ENCODE measurements at places on chromosomes 2 and 18.

DNA sequence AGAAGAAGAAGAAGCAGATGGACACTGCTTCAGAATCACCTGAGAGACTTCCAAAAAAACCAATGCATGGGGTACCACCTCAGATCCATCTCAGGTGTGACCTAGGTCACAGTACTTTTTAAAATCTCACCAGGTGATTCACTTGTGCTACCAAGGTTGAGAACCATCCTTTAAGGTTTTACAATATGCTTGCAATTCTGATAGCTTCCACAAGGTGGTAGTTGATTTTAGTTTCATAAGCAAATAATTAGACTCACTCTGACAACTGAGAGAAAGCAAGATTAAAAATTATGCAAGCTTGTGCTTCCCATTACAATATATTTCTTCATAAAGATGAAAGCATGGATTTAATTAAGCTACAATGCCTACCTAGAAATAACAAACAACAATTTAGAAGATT is 355.1 kb downstream of the EN1 start:
- DNase-seq: no peak

DNA sequence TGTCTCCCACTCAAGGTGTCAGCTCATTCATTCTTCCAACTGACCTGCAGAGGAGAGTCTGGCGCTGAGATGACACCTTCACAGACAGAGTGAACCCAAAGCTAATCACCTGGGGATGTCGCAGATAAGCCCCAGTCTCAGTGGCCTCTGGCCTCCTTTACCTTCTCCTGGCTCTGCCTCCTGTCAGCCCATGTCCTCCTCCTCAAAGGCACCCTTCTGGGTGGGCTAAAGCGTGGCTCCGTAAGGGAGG is 194.1 kb downstream of the MIB1 start:
- no peak for DNase-seq

DNA sequence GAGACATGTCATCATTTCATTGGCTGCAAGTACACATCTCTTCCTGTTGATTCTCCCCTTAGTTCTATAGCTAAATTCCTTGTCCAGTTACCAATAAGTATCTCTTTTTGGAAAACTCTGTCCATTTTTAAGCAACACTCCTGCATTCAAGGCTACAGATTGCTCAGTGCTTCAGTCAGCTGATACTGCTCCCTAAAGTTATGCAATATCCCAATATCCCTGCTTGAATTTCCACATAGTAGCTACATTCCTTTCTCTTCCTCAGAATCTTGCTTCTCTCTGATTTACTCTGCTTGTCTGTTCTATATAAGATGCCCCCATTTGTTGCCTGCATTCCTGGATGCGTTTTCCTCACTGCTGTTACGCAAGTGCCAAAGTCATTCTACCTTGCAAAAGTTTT is 109.8 kb downstream of the PARD3B start:
- no peak for DNase-seq

GRCh38 chr2:239910851-239911640 is 114.1 kb downstream of the NDUFA10 start:
- no peak for DNase-seq

DNA sequence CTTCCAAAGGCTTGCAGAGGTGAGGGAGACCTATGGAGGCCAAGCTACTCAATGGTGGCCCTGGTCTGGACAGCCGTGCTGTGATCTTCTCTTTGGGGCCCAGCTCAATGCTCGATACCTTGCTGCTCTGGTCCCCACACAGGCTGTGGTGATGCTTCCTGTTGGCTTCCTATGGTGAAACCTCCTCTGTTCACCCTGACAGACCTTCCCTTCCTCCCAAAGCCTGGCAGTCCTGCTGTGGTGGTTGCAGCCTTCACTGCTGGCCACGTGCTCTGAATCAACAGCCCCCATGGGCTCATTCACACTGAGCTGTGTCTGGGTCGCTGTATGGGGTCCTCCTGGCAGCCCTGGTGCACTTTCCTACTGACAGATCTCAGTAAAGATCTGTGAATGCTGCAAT is 31.0 kb upstream of the GALR1 start:
- no peak for DNase-seq

GRCh38 chr2:239143858-239144712 is 256.7 kb downstream of the HDAC4 start:
- peak; percentile 19 for DNase-seq

GRCh38 chr2:42060718-42061619 is 13.1 kb downstream of the PKDCC start:
- DNase-seq: no peak

GRCh38 chr2:156649596-156649995 is 213.4 kb downstream of the GPD2 start:
- no peak for DNase-seq

- DNase-seq: no peak
These were observed 79.3 kb downstream of the PLA2R1 start for GRCh38 chr2:159982842-159983785.

GRCh38 chr2:47266939-47267710 is 112.0 kb upstream of the STPG4 start:
- DNase-seq: no peak

- no peak for DNase-seq
These were observed 44.0 kb downstream of the ACKR3 start for GRCh38 chr2:236613612-236614011.

GRCh38 chr2:145194673-145195072 is 674.8 kb upstream of the ZEB2 start:
- DNase-seq: no peak

DNA sequence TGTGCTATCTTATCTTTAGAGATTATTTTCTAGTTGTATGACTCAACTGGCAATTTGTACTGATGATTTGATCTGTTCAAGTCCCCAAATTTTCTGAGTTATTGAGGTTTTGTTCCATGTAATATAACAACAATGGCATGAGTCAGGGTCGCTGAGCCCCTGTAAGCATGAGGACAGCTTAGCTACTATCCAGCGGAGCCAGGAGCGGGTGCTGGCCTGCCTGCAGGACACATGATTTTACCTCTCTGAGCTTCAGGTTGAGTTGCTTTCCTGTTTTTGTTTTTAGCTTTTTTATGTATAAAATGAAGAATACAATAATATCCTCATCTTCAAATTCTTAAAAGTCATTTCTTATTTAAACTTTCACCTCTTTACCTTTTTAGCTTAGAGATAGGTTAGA is 561.1 kb downstream of the CNTNAP5 start:
- DNase-seq: no peak

DNA sequence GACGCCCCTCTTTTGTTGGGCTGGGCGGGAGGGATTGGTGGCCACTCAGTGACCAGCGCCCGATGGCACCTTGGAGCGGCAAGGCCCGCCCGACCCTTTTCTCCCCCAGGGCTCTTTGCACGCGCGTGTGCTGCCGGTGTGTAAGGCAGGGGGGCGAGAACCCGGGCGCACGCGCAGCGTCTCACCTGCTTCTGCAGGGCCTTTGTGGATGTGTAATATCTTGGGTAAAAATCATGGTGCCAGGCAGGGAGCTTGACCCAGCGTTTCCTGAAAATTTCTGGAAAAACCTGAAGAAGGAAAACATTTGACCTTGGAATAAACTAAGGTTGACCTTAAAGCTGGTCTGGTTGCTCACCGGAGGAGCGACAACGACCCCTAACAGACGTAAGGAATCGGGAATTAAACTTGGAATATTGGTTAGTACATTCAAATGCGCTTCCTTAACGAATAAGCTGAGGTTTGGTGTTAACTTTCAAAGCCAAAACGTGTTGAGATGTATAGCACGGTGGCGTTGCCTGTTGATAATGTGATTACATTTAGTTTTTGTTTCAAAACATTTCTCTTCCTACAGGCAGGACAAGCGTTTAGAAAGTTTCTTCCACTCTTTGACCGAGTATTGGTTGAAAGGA is 438 bp downstream of the HSPE1 start:
- DNase-seq: no peak

GRCh38 chr2:116132833-116133232 is 1681.7 kb upstream of the DDX18 start:
- DNase-seq: no peak

GRCh38 chr2:160225722-160226121 is 25.6 kb upstream of the ITGB6 start:
- no peak for DNase-seq

DNA sequence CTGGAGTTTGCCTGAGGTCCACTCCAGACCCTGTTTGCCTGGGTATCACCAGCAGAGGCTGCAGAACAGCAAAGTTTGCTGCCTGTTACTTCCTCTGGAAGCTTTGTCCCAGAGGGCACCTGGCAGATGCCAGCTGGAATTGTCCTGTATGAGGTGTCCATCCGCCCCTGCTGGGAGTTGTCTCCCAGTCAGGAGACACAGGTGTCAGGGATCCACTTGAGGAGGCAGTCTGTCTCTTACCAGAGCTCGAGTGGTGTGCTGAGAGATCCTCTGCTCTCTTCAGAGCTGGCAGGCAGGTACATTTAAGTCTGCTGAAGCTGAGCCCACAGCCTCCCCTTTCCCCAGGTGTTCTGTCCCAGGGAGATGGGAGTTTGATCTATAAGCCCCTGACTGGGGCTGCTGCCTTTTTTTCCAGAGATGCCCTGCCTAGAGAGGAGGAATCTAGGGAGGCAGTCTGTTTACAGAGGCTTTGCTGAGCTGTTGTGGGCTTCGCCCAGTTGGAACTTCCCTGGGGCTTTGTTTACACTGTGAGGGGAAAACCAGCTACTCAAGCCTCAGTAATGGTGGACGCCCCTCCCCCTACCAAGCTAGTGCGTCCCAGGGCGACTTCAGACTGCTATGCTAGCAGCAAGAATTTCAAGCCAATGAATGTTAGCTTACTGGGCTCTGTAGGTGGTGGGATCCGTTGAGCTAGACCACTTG is 34.7 kb downstream of the TFPI start:
- DNase-seq: no peak

GRCh38 chr2:213238753-213239495 is 45.3 kb upstream of the SPAG16 start:
- no peak for DNase-seq

- peak; percentile 63 for DNase-seq
These were observed 502 bp downstream of the EPAS1 start for GRCh38 chr2:46297546-46298271.

DNA sequence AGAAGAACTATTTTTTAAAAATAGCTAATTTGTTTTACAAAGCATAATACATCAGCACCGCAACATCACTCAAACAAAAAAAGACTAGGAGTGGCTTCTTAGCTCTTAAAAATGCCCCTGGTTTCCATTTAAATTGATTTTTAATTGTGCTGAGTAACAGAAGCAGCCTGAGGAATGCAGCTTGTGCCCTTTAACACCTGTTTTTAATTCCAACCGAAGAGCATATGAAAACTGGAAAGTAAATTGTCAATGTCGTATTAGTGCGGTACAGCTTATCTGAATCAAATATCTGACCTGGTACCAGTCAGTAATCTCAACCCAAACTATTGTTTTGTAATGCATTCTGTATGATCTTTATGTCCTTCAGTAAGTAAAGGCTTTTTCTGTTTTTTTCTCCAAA is 13.2 kb upstream of the CD302 start:
- DNase-seq: no peak

GRCh38 chr2:221555494-221555846 is 16.6 kb downstream of the EPHA4 start:
- no peak for DNase-seq

DNA sequence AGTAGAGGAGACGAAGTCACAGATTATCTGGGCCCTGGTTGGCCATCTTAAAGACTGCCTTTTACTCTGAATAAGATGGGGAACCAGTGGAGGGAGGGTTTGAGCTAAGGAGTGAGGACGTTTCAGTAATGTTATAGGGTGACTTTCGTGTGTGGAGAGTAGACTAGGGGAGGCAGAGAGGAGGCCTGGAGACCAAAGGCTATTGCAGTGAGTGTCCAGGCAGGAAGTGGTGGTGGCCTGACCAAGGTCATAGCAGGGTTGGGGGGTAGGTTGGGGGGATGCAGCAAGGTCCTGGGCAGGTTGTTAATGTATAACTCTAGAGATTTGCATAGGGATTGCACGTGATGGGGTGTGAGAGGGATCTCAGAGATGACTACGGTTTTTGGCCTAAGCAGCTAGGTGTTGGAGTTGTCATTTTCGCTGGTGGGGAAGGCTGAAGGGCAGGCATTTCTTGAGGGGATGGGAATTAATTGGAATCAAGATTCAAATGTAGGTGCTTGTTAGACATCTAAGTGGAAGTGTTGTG is 4.9 kb downstream of the CEP192 start:
- no peak for DNase-seq

DNA sequence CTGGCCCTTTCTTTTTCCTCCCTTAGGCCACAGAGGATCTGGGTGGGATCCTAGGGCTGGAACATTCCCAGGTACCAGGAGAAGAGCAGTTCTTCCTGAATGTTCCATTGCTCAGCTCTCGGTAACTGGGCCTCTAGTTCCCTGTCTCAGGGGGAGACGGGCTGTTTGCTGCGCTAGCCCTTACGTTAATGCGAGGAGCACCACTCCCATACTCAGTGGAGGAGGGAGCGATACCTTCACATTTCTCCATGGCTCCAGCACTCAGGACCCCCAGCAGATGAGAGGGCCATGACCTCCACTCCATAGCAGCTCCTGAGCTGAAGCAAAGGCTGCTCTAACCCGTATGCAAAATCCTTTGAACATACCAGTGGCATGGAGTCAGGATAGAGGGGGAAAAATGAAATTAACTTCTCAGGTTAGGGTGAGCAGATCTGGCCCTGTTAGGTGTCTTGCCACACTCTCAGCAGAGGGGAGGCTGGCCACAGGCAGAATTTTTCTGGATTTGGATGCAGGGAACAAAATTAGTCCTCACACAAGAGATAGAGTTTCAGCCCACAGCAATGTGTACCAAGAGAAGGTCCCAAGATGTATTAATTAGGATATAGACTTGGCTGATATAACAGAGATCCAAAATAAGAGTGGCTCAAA is 206.7 kb downstream of the ZFP36L2 start:
- no peak for DNase-seq

- no peak for DNase-seq
These were observed 26.6 kb downstream of the EML6 start for GRCh38 chr2:54750040-54750439.

- no peak for DNase-seq
These were observed 3.5 kb downstream of the WDR54 start for GRCh38 chr2:74424995-74425406.

DNA sequence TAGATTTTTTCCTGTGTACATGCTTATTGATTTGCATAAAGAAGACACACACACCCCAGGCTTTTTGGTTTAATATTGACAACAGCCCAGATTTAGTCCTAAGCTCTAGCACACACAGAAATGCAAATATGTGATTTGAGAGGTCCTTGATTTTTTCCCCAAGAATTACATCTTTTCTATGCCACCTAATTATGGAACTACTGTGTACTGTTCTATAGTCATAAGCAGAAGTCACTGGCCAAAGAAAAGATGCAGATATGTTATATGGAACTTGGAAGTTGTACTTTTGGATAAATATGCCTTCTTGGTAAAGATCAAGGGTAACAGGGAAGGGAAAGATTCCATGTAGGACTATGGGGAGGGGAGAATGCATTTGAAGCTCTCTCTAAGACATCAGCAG is 105.6 kb downstream of the SETBP1 start:
- DNase-seq: no peak

GRCh38 chr2:148231858-148232257 is 211.0 kb downstream of the MBD5 start:
- no peak for DNase-seq
